ENCODE measurements at places on chromosomes 5 and 9.

DNA sequence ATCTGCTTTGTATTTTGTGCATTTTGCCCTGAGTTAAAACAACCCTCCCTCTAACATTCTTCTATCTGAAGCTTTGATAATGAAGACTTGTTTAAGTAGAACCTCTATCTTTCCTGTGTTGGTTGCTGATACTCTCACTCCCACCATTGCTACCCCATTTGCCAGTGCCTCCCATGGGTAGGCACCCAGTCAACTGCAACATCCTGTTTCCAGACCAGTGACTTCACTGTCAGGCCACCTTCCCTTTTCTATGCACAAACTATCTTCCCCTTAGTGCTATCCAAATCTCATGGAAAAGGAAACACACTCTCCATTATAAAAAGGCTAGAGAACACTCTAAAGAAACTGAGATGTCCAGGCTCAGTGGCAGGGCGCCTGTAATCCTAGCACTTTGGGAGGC, 5.6 kb upstream of the IARS1 start:
- peaks cover 64% of the 10 kb centered on the region for H3K36me3 ChIP-seq

DNA sequence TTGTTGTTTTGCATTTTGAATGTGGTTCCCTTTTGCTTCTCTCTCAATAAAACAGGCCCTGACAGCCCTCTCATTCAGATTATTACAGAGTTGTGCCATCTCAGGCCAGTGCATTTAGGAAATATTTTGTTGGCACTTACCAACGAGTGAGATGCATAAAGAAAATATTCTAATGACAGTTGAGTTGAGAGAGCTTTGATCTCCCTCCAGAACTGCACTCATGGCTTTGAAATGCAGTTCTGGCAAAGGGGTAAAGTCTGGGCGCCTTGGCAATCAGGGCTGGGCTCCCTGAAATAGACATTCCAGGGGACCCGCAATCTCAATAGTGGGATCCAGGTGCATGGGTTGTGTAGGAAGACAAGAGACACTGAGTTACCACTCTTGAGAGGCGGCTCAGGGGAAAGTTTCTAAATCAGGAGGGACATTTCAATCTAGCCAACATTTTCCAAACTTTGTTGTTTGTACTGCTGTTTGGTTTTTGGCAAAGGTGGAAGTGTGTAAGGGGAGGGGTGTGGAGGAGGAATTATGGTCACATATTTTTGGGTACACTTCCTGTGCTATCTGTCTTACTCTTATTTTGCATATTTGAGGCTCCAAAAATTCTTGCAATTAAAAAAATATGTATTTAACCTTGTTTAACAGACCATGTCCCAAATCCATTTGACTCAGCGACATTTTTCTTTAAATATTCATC, 48.8 kb downstream of the PAPPA start:
- no peak overlapping the region for H3K27ac ChIP-seq
- no peak for DNase-seq
- no peaks in the 10 kb centered on the region for H3K36me3 ChIP-seq
- no peak overlapping the region for H3K4me3 ChIP-seq
- H3K4me1 ChIP-seq: no peaks in the 10 kb centered on the region

DNA sequence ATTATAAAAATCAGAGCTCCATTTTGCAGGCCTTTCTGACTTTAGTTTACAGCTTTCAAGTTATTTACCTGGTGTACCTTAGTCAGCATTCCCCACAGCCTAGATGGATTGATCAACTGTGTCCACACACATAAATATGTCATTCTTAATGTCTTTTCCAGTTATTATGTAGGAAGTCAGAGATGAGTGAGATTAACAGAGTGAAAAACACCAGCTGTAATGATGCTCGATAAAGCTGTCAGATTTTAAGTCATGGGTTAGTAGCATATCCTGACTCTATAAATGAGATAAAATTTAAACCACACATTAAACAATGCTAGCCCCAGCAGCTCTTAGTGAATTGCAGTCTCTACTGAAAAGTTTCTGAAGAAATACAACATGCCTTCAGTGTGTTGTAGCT, 48.9 kb downstream of the NUDT12 start:
- H3K4me1 ChIP-seq: no peaks in the 10 kb centered on the region
- H3K27me3 ChIP-seq: no peaks in the 10 kb centered on the region
- no peak overlapping the region for H3K4me3 ChIP-seq

DNA sequence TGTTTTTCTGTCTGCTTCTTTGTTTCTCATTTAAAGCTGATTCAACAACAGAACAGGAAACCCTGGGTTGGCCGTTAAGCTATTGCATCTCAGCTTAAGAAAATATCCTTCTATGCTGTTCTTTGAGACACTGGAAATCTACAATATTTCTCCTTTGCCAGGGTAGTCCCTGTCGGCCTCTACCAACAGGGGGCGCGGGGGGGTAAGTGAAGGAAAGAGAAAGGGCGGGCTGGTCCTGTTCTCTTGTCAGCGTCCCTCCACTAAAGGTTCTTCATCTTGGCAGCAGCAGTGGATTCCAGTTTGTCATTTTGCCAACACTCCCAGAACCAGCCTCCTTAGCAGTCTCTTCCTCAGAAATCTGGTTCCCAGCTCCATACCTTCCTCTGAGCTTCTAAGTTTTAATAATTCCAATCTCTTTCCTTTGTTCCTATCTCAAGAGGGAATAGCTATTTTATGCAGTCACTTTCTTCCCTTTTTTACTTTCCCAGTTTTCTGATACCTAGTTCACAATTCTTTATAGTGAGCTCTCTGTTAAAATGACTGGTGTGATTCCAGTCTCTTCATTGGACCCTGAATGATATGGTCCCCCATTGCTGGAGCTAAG, 222.3 kb downstream of the GLIS3 start:
- no peaks in the 10 kb centered on the region for H3K4me1 ChIP-seq
- H3K27me3 ChIP-seq: peaks cover 7% of the 10 kb centered on the region
